ENCODE measurements at places on chromosomes 4 and X.

DNA sequence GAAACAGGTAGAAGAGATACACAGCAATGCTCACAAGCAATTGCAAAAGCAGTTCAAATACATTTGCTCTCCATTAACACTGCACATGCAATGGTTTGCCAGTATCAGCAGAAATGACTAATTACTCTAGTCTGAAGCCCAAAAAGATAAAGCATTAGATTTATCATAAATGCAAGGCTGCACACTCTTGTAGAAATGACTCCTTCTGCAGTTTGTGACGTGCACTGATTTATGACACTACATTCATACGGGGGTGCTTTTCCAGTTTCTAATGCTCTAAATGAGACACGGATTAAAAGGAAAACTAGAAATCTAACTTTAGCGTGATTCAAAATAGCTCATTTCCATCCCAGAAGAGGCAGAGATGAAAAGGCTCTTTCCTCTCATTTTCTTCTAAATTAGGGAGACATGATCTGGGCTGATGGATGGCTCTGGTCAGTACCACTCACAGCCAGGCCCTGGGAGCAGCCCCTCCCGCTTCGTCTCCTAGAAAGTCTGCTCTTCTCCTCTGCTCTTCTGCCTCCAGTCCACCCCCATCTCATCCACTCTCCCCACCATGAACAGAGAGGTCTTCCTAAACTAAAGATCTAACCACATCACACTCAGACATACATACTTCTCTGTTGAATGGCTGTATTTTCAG lies 33.2 kb downstream of the PPP2R2C start:
- no peak for DNase-seq

DNA sequence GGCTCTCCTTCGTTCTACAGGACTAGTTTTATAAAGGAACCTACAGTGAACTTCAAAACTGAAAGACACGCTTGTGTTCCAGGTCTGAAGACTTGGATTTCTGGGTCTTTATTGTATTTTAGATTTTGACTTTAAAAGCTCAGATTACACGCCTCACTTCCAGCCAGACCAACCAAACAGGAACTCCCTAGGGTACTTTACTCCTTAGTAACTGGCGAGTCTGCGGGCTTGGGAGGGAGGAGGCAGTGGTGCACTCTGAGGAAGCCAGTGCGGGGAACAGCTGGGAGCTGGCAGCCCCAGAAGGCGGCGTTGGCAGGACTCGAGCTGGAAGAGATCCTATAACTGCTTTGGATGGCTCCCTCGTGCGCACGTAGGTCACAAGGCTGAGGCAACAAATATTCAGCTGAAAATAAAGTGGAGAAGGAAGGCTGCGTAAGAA lies 391 bp upstream of the PHKA1 start:
- DNase-seq = peak; percentile 1

DNA sequence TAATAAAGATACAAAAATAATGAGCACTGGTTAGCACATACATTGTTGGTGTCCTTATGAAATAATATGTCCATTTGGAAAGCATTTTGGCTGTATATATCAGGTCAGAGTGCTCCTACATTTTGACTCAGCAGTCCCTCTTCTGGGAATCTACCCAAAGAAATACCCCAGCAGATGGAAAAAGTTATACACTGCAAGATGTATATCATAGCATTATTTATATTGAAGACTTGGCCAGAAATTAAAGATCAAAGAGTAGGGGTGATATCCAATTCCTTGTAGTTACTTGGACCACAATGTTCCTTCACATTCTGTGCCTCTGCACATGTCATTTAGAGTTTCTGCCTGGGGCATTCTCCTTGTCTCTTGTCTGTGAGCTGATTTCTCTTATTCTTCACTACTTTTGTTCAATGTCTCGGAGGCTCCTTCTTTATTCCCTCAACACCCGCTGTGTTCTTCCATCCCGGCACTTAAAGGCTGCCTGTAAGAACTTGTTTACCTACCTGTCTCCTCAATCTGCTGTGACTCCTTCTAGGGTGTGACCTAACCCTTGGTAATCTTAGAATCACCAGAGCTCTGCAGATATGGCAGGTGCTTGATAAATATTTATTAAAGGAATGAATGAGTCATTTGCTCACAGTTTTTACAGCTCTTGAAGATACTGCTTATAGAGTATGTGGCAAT lies 3.1 kb upstream of the TSPAN5 start:
- DNase-seq = no peak

DNA sequence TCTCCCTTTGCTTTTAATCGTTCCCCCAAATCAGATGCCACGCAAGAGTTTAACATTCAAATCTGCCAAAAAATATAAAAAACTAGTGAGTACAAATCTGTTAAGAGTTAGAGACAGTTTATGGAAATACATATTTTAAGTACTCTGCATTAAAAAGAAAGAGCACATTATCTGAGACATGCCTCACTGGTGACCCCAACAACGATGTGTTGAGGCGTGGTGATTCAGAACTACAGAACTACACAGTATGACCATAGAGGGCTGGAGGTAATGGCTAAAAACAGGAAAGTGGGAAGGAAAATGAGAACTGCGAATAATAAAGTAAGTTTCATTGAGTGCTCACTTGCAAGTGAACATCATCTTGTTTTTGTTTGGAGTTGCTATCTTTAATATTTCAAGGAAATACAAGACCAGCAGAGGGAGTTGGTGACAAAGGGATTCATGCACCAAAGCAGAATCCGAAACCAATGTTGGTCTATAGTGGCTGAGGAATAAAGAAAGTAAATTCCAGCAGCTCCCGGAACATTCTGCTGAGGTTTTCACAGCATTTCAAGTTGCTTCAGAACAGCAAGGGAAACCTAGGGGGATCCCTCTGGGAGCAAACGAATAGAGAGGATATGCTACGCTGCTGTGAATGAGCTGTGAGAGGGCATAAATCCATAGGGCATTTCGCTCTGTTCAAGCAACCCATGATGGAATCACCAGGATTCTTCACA lies 92.2 kb downstream of the DCHS2 start:
- no peak for DNase-seq
